ENCODE measurements at places on chromosomes 6 and 20.

GRCh38 chr20:1150968-1151367 lies 32.6 kb downstream of the PSMF1 start:
- no peak for DNase-seq

DNA sequence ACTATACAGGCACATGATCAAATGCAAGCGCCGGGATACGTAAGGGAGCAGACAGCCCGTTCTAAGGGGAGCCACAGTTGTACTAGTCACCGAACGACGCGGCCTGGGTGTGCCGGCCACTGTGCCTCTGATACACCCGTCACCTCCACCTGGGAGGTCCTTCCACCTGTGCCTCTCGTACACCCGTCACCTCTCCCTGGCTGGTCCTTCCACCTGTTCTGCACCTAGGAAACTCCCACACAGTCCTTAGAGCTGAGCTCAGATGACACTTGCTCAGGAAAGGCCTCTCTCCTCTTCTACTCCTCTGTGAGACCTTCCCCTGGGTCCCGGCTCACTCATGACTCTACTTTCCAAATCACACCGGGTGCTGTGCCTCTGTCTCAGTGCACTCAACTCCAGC lies 245.0 kb downstream of the TTLL2 start:
- DNase-seq: no peak

- DNase-seq: no peak
Measured at GRCh38 chr6:17758119-17758518, 51.4 kb upstream of the NUP153 start.

- DNase-seq: no peak
Measured at GRCh38 chr20:59157961-59158541, 5.6 kb upstream of the ZNF831 start.

- DNase-seq: no peak
Measured at GRCh38 chr20:47703748-47704147, 81.5 kb downstream of the SULF2 start.

GRCh38 chr6:108193131-108193530 lies 27.3 kb downstream of the NR2E1 start:
- DNase-seq: no peak

DNA sequence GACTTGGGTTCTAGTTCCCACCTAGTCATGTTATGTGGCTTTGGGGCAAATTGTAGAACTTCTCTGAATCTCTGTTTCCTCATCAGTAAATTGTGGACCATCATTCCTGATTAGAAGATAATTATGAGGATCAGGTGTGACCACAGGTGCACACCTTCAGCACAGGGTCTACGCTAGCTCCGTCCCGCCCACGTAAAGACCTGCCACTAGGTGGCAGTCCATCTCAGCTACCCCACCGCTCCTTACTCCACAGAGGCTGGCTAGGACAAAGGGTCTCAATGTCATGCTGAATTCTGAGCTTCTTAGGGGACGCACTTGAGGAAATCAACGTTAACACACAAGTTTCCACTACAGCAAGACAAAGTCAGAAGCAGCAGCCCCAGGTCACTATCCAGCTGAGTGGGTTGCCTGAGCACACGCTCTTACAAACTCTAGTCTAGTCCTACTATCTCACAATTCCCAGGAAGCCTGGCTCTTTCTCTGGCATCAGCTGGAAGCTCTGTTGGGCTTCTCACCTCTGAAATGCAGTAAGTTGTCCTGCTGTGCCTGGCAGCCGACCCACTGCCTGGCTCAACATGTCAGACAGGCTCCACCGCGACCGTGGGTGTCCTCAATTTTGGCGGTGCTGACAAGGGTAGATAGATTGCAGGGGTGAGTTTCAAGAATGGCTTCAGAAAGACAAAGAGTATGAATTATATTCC lies 2.0 kb upstream of the PLCG1 start:
- peak; percentile 71 for DNase-seq

- DNase-seq: no peak
Measured at GRCh38 chr6:150280703-150281102, 88.1 kb upstream of the IYD start.

- no peak for DNase-seq
Measured at GRCh38 chr6:138428944-138429598, 25.0 kb downstream of the HEBP2 start.

GRCh38 chr20:1479831-1480595 lies 11.2 kb downstream of the SIRPB2 start:
- DNase-seq: no peak

DNA sequence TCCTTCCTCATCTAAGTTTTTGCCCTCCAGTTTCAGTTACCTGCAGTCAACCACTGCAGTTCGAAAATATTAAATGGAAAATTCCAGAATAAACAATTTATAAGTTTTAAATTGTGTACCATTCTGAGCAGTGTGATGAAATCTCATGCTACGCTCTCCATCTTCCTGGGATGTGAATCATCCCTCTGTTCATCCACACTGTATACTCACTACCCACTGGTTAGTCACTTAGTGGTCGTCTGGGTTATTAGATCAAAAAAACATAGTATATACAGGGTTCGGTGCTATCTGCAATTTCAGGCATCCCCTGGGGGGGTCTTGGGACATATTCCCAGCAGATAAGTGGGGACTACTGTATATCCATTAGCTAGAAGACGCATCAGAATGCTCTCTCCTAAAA lies 151.9 kb upstream of the SLC22A16 start:
- no peak for DNase-seq

GRCh38 chr6:32079566-32080290 lies 29.4 kb downstream of the TNXB start:
- DNase-seq: no peak

GRCh38 chr6:5249451-5250122 lies 11.2 kb downstream of the LYRM4 start:
- no peak for DNase-seq

- DNase-seq: peak; percentile 91
Measured at GRCh38 chr6:27772261-27773001, 139.8 kb downstream of the OR2B2 start.

DNA sequence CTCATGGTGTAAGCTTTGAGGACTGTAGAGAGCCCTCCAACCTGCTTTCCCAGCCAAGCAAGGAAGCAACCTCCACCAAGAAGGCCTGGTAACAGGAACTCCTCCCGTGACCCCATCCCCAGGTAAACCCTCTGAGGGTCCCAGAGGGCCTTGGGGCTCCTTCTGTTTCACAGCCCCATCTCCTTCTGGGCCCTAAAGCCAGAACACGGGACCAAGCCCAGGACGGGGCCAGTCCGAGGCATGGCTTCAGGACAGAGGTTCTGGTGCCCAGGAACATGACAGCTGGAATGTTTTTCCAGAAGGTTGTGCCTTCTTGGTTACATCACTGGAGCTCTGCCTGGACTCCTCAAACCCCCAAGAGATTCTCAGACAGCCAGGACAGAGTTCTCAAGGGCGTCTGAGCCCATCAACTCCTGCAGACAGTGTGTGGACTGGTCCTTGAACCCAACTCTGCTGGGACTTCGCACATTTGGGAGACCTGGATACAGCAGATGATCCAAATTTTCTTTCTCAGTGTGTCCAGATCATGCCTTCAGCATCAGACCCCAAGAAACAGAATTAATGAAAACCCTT lies 43.1 kb downstream of the RRBP1 start:
- no peak for DNase-seq

GRCh38 chr6:157427969-157428368 lies 47.0 kb downstream of the ZDHHC14 start:
- DNase-seq: no peak

DNA sequence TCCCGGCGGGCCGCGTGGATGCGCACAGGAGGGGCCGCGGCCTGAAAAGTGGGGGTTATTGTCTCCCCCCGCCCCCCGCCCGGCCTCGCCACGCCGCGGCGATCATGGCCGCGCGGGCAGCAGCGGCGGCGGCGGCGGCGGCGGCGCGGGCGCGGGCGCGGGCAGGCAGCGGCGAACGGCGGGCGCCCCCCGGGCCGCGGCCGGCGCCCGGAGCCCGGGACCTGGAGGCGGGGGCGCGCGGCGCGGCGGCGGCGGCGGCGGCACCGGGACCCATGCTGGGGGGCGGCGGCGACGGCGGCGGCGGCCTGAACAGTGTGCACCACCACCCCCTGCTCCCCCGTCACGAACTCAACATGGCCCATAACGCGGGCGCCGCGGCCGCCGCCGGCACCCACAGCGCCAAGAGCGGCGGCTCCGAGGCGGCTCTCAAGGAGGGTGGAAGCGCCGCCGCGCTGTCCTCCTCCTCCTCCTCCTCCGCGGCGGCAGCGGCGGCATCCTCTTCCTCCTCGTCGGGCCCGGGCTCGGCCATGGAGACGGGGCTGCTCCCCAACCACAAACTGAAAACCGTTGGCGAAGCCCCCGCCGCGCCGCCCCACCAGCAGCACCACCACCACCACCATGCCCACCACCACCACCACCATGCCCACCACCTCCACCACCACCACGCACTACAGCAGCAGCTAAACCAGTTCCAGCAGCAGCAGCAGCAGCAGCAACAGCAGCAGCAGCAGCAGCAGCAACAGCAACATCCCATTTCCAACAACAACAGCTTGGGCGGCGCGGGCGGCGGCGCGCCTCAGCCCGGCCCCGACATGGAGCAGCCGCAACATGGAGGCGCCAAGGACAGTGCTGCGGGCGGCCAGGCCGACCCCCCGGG lies 637 bp downstream of the ARID1B start:
- DNase-seq: peak; percentile 61

DNA sequence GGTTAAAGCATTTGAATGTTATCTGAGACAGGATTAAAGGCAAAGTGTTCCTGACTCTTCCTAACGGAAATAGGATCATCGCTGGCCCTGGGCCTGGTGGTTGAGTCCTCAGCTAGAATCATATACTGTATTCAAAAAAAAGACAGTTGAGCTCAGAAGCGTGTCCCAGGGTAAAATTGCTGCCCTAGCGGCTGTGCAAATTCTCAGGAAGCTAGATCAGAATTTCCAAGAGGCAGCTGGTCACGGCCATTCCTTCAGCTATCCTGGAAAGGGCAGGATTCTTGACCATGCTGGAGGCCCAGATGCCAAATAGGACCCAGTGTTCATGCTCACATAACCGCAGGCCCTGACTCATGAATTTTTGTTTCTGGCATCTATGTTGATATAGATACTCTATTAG lies 67.4 kb downstream of the STMND1 start:
- no peak for DNase-seq

- no peak for DNase-seq
Measured at GRCh38 chr6:72080260-72080941, 194.1 kb downstream of the RIMS1 start.

DNA sequence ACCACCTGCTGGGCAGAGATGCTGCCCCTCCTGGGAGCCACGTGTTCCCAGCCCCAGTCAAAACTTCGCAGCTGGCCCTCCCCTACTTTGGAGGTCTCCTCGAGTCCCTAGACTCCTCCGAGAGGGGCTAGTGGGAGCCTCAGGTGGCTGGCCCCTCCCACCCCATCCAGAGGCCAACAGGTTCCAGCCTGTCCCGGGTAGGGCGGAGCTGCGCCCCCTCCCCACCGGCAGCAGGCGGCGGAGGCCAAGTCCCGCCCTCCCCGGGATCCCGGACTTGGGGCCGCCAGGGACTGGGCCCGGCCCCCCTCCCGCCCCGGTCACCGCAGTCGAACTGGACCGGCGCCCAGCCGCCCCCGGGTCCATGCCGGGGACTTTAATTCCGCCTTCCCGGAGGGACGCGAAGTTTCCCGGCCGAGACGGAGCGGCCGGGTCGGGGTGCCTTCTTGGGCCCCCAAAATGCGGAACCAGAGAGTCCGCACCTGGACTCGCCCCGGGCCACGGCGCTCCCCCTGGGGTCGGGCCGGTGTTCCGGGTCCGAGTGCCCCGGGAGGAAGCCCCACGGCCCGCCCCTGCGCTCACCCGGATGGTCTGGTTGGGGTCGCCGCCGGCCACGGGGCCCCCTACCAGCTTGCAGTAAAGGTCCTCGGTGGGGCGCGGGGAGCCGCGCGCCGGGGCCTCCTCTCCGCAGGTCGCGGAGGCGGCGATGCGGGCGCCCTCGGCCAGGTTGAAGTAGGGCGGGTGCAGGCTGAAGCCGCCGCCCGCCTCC lies 559 bp downstream of the LAMA5 start:
- no peak for DNase-seq

DNA sequence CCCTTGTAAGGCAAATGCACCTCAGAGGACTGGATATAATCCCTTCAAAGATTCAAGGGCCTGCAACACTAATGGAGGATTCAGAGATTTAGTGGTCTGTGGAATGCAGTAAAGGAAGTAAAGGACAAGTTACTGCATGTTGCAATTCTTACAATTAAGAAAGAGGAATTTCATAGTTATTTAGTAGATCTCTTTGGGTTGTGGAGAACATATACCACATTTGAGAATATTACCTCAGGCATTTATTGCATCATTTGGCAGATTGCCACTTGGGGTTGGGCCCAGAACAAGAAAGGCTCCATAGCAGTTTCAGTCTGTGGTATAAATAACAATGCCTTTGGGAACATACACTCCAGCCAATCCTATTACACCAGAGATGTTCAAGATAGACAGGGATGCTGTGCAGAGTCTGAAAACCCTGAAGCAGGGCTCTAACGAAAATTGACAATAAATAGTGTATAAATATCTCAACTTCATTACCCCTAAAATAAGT lies 20.9 kb upstream of the EPM2A start:
- DNase-seq: no peak

DNA sequence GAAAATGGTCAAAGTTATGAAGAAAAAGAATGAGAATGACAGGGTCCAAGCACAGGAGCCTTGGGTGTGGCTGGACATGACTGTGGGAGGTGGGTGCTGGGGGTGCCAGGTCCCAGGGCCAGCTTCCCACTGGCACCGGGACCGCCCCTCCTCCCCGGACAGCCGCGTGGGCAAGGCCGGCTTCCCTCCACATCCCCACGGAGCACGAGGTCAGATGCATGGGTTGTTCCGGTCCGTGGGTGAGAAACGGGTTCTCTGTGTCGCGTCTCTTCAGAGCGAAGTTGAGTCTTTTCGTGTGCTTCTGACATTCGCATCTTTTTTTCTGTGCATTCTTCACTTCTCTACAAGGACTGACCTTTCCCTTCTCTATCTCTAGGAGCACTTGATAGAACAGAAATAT lies 30.1 kb downstream of the KIF25 start:
- DNase-seq: no peak

DNA sequence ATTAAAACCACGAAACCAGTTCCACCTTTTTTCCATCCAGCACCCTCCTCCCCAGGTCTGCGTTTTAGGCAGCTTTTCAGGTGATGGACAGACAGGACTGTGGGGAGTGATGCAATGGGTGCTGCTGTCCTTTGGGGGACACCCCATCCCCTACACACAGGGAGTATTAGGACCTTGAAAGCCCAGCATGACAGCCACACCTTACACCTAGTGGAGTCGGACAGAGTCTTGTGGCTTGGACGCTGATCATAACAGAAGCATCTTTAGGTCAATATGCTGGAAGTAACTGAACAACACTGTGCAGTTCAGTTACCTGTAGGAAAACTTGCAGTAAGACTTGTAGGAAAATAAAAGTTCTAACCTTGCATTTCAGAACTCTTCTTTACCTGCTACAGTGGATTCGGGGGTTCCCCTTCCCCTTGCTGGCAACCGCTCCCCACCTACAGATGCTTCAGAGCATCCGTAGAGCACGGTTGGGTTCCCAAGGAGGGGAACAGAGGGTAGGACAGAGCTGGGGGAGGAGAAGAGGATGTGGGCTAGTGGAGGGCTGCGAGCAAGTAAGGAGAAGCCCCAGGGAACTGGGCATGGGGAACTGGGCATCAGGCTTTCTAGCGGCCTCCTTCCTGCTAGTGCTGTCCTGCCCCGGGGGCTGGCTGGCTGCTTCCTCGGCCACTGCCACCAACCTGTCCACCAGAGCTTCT lies 31.7 kb downstream of the PLEKHG1 start:
- DNase-seq: no peak

- DNase-seq: no peak
Measured at GRCh38 chr6:152360034-152360433, 277.1 kb downstream of the SYNE1 start.

GRCh38 chr20:52118016-52118623 lies 73.5 kb downstream of the ZFP64 start:
- no peak for DNase-seq
